Endothelial cell (in vitro differentiated cells): ENCODE measurements at places on chromosomes 16 and 17.

DNA sequence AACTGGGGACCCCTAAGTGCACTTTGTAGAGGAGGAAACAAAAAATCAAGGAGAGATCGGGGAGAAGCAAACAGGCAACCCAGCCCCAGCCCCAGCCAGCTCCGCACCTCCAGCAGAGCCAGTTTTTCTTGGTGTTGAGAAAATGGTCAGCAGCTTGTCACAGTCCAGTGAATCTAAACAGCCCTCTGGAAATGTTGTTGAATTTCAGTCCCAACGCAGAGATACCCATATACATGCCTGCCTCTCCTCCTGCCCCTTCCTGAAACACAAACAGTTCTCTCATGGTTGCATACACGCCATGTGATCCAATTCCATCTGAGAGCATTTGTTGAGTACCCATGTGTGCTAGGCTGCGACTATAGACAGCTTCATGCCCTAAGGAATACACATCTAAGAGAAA is 42.4 kb upstream of the LHX1 start:
- no peak for DNase-seq

- DNase-seq: no peak
Measured at GRCh38 chr17:75344666-75345065, 55.4 kb upstream of the SLC25A19 start.

GRCh38 chr16:24610416-24610755 is 71.0 kb downstream of the RBBP6 start:
- DNase-seq: peak; percentile 26

DNA sequence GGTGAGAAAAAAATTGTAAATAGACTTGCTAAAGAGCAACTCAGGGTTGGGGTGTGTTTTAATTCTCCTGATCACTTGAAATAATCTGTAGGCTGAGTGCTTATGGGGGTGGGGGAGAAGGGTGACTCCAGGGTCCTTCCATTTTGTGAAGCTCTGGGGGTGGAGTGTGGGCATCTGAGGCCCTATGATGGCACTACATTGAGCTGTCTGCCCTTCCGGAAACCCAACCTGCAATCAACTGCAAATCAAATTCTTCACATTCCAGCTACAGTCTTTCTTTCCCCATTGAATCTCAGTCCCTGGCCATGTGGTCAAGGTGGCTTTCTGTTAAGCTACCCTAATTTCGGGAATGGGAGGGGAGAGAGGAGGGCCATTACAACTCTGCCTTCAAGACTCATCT is 6.0 kb upstream of the CDC6 start:
- DNase-seq: no peak
